ENCODE measurements at places on chromosomes 2 and 18.

DNA sequence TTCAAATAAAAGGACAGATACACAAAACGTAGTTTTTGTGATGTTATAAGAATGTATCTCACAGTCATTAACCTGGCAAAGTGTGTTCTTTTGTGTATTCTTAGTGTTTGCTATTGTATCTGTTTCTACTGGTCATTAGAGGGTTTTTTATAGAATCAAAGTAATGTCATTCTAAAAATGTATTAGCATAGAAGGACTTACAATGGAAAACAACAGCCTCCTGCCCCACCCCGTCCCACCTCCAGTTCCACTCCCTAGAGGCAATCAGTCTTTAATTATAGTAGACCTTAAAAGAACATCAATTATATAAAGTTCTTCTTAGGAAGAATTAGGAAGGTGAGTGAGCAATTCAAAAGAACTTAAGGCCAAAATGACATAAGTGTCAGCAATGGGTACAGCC lies 13.8 kb downstream of the DNAJC27 start:
- DNase-seq, result no peak

- no peak for DNase-seq
Measured at GRCh38 chr2:197122821-197123220, 187.8 kb downstream of the ANKRD44 start.

- no peak for DNase-seq
Measured at GRCh38 chr2:109024477-109024876, 35.5 kb upstream of the EDAR start.

GRCh38 chr2:212987492-212987891 lies 163.9 kb downstream of the IKZF2 start:
- peak; percentile 46 for DNase-seq

GRCh38 chr2:141555876-141556470 lies 574.8 kb downstream of the LRP1B start:
- peak; percentile 75 for DNase-seq

GRCh38 chr18:58633874-58634273 lies 5.0 kb upstream of the ALPK2 start:
- no peak for DNase-seq

DNA sequence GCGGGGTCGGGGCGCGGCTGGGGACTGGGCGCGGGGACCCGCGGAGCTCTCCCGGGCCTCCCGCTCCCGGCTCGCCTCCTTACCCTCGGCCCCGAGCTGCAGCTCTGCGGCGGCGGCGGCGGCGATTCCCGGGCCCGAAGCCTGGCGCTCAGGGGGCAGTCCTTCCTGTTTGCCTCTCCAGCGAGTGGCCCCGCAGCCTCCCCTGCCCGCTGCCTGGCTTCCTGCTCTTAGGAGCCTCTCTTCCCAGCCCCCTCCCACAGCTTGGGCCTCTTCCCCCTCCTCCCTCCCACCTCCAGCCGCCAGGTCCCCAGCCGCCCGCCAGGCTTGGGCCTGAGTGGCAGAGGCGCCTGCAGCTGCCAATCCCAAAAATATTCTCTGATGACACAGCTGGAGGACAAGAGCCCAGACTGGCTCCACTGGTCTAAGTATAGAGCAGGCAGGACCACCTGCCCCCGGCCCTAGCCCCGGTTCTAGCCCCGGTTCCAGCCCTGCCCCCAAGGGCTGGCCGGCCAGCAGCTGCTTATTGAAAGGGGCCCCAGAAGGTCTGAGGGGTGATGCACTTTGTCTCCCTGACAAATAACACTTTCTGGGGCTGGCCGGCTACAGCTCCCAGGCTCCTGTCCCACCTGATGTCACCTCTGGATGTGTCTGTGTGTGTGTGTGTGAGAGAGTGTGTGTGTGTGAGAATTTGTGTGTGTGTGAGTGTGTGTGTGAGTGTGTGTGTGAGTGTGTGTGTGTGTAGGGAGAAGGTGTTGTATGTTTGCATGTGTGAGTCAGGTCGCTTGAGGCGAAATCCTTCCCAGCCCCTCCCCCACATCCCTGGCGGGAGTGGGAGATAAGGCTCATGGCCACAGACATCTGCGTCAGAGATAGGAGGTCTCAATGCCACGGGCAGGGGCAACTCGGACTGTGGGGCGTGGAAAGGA lies at the start of gene OBSL1:
Gene OBSL1, minus strand, starts transcription at position 229 of the 926 bp plus-strand sequence. CDS start 307 bp downstream, outside the sequence.
- DNase-seq, result peak; percentile 70

- DNase-seq, result no peak
Measured at GRCh38 chr18:46378126-46378863, 274.1 kb downstream of the HAUS1 start.

GRCh38 chr2:133609664-133610063 lies 41.4 kb upstream of the NCKAP5 start:
- no peak for DNase-seq

- no peak for DNase-seq
Measured at GRCh38 chr18:61764381-61764780, 128.4 kb downstream of the RNF152 start.

- no peak for DNase-seq
Measured at GRCh38 chr2:218009231-218009630, 6.4 kb upstream of the TNS1 start.

Measured in fibroblast of gingiva (primary cell).